ENCODE measurements at places on chromosomes 6 and 20.

- no peak for DNase-seq
Measured at GRCh38 chr20:62822239-62822787, 5.5 kb downstream of the COL9A3 start.

GRCh38 chr20:61562897-61563504 is 310.9 kb downstream of the CDH4 start:
- DNase-seq, result no peak

GRCh38 chr6:39347206-39347605 is 24.7 kb upstream of the KCNK16 start:
- DNase-seq, result no peak

DNA sequence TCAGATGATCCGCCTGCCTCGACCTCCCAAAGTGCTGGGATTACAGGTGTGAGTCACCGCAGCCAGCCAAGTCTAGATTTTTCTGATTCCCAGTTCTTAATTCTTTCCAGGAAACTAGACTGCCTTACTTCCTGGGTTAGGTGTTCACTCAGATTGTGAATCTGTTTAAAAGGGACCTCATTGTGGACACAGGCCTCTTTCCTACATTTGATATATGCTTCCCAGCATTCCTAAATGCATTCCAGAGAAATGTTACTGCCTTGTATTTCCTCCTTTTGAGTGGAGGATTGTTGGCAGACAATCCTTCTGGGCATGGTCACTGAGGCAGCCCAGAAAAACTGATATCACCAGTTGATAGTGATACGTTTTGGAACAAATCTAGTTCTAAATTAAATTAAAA is 15.7 kb downstream of the TMEM181 start:
- DNase-seq, result no peak

- DNase-seq, result no peak
Measured at GRCh38 chr6:111585974-111586315, 19.7 kb downstream of the TRAF3IP2 start.

- DNase-seq, result no peak
Measured at GRCh38 chr20:1920252-1920651, 25.0 kb downstream of the SIRPA start.

DNA sequence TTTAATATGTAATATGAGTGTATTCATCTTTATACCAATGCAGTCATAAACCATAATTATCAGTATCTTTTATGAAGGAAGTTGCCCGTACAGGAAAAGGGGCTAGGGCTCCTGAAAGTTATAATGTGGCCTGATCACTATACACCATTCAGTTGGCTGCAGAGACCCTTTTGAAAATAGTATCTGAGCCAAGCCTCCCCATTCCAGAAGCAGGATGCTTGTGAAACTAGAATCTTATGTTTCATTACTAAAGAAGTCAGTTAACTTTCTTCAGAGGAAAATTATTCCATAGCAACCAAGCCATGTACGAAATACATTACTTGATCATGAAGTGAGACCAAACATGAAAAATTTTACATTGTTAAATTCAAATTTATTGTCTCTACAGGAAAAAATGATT is 251.5 kb upstream of the TCF21 start:
- DNase-seq, result no peak

- no peak for DNase-seq
Measured at GRCh38 chr6:155872961-155873360, 417.3 kb upstream of the NOX3 start.

- no peak for DNase-seq
Measured at GRCh38 chr6:14320332-14320731, 202.8 kb downstream of the CD83 start.

- no peak for DNase-seq
Measured at GRCh38 chr6:105835373-105835772, 250.8 kb upstream of the PRDM1 start.

- DNase-seq, result no peak
Measured at GRCh38 chr6:111399626-111400025, 83.4 kb downstream of the REV3L start.

- no peak for DNase-seq
Measured at GRCh38 chr6:21808045-21808470, 214.5 kb downstream of the SOX4 start.

GRCh38 chr6:105746509-105746908 is 339.6 kb upstream of the PRDM1 start:
- DNase-seq, result no peak

DNA sequence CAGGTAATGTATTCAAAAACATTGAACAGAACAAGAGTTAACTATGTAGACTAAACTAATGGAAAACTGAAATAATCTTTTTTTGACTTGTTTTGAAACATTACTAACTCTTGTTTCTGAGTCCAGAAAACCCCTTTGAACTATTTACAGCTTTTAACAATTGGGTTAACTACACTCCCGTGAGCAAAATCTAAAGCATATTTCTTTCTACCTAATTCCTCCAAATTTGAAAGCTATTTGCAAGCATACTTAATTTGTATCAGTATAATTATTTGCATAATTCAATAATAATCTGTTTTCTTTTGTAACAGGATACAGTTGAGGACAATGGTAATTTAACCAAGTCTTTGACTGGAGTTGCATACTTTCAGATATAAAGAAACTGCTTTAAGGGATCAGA is 62.6 kb upstream of the AGPAT4 start:
- DNase-seq, result no peak

GRCh38 chr6:127090051-127090450 is 28.4 kb upstream of the RSPO3 start:
- no peak for DNase-seq

- no peak for DNase-seq
Measured at GRCh38 chr6:31528307-31528777, 420 bp upstream of the MCCD1 start.

DNA sequence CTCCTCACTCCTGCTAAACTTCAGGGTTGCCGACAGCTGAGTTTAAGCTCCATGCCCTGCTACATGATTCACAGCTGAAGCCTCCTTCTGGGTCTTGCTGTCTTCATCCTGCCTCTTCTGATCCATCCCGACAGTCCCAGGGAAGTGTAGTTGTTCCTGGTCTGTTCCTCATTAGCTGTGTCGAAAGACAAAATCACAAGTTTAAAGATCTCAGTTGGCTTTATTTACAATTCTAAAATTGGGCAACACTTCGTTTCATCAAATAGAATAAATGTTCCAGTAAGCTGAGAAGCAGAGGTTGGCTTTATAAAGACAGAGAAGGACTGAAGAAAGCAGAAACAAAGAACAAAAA is 4.1 kb upstream of the SLC2A10 start:
- no peak for DNase-seq

DNA sequence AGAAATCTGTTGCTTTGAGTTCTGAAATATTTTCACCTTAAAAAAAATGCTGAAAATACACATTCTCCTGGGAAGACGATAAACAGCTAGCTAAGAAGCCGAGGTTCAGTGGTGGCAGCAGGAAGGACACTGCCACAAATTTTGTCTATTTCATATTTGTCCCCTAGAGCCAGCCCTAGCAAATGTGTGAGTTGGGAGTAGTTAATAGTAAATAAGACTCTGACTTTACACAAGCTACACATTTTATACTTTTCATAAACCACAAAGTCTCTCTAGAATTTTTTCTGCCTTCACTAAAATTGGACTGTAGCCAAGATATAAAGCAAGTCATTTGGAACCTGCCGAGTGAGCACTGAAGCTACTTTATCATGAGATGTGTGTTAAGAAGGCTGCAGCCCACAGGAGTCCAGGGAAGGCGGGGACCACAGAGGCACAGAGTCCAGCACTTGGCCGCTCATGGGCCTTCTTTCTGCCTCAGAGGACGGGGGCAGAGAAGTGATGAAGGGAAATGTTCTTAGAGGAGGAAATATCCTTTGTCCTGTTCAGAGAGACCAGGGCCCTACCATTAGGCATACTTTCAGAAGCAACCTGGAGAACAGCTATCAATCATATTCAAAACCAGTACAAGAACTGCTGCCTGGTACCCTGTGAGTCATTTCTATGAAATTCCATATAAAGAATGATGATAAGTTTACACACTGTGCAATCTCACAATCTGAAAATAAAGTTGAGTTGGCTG is 241.7 kb upstream of the TAB2 start:
- DNase-seq, result no peak

DNA sequence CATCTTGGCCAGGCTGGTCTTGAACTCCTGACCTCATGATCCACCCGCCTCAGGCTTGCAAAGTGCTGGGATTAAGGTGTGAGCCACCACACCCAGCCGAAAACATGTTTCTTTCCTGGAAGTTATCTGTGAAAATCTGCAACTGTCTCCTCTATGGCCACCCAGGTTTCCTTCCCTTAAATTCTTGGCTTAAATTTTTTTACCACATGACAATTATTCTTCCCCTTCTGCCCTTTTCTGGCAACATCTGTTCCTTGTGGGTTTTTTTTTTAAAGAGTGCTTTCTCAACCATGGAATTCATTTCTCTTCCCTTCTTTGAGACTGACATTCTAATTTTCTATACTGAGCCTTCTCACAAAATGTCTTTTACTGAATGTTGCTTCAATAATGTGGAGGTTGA is 59.6 kb downstream of the DOK5 start:
- no peak for DNase-seq

DNA sequence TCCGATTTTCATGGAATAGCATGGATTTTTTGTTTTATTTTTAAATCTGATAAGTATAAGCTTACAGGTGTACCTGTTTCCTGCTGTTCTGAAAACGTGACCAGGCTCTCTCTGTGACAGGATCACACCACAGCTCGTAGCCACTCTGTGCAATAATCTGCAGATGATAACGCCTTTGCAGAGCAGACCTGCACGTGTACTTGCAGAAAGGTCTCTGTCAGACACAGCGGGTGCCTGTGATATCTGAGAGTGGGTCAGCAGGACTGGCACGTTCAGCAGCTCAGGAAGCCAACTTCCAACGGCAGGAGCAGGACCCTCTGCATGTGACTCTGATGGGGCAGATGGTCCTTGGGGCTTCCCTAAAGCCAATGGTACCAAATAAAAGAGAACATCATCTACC is 68.6 kb upstream of the HDDC2 start:
- DNase-seq, result no peak

DNA sequence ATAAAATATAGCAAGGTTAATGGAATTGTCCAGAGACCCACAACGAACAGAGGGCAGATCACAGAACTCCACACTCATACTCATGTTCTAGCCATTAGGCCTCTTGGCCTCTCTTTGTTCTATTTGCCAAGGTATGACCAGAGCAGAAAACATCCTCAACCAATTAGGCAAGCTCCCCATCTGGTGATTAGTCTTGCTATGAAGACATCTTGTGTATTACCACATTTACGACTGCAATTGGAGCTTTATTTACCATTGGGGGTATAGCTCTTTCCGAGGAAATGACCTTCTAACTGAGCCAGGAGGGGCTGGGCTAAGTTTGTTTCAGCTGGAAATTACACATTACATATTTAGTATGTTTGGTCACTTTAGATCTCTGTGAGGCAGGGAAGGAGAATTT is 593.9 kb downstream of the CD109 start:
- DNase-seq, result no peak

DNA sequence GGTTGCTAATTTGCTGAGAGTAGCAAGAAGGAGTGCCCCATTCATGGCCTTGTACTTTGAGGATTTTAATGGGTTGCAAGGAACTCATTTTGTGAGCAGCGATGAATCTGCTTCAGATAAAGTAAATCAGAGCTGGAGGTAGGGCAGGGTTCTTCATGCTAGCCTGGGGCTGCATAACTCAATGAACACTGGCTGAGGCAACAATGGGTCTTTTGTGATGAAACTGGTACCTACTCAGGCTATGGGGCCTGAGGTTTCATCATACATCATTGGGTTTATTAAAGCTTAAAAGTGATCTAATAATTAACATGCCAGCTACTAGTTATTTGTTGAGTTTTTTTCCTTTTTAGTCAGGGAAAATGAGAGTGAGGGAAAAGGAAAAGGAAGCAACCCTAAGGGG is 106.9 kb downstream of the FAM50B start:
- DNase-seq, result no peak

DNA sequence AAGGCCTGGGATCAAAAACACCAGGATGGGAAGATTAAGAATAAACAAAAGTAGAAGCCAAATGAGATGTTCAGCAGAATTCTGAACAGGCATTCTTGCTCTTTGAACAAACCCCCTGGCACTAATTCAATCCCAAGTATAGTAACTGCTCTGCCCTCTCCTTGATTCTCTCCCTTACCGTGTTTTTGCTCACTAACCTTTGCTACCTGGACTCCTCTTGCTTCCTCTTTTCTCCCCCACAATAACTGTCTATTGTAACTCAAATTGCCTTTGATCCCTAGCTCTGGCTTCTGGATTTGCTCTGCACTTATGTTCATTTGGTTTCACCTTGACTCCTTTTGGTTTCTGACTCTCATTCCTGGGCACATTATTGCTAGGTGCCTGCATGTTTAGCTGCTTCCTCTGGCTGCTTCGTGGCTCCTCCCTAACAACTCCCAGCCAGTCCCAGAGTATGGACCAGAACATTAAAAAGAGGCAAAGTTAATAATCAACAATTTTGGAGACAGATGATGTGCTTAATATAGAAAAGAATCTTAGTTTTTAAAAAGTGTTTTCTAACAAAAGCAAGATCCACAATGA is 65.4 kb upstream of the PHIP start:
- DNase-seq, result no peak

DNA sequence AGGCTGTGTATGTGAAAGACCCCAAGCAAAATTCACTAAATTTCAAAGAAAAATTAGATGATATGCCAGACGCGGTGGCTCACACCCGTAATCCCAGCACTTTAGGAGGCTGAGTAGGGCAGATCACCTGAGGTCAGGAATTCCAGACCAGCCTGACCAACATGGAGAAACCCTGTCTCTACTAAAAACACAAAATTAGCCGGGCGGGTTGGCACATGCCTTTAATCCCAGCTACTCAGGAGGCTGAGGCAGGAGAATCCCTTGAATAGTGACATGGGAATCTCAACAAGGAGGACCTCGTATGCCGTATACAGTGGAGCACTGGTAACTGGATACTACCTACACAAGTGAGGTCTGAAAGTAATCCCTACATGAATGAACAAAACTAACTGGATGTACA is 92.7 kb upstream of the JARID2 start:
- DNase-seq, result no peak

DNA sequence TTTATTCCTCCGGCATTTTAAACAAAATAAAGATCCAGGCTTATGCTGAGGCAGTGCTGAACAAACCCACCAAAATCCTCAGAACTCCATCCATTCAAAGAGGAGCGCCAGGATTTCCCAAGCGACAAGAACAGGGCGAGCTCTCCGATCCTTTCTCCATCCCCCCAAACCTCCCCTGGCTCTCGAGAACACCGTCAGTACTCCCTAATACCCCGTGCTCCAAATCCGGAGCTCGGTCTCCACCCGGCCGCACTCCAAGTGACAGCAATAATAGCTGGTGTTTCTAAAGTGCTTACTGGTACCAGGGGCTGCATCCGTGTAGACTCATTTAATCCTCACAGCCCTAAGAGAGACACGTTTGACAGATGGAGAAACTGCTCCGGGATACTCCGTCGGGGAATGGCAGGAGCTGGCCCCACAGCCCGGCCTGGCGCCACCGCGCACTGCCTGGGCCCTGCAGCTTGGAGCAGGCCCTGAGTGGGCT is 277.1 kb upstream of the QKI start:
- no peak for DNase-seq

DNA sequence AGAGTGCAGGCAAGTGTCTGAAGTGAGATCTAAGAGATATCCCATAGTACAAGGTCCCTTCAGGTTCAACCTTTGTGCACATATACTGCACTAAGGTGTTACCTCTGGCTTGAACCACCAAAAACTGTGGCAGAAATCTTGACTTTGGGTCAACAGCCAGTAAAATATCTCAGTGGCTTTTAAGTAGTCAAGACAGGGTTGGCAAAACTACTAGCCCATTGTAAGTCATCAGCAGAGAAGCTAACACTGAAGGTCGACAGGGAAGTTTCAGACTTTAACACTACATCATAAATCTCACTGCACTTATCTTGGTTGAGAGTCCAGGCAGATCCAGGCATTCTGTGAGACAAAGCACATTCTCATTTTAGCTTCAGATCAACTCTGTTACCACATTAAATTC is 1684.7 kb downstream of the HACE1 start:
- no peak for DNase-seq
